ENCODE measurements at places on chromosomes 2 and 18.

DNA sequence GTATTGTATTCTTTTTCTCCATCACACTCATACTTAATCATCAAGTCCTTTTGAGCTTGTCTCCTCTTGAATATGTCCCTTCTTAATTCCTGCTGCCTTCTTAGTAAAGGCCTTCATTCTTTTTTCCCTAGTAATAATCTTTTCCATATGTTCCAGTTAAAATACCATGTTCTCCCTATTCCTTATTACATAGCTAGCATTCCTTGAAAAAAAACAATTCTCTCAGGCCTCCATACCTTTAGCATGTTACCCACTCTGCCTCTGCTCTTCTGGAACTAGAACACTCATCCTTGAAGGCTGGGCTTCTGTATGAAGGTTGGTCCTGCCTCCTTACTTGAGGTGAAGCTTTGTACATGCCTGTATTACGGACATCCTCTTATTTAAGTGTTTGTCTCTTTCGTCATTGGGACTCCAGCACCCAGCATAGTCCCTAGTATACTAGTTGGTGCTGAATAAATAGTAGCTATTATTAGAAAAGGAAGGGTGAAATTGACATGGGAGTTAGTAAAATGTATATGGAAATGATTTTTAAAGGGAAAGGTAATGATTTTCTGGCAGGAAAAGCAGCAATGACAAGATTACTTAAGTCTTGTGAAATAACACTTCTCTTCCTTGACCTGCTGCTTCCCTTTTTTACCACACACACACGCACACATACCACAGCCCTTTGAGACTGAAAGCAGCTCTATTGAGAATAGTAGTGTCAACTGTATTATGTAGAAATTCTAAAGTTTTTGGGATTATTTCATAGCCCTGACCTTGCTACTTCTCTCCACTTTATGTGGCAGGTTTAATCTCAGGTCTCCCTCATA lies 45.6 kb downstream of the REL start:
- no peak for DNase-seq

DNA sequence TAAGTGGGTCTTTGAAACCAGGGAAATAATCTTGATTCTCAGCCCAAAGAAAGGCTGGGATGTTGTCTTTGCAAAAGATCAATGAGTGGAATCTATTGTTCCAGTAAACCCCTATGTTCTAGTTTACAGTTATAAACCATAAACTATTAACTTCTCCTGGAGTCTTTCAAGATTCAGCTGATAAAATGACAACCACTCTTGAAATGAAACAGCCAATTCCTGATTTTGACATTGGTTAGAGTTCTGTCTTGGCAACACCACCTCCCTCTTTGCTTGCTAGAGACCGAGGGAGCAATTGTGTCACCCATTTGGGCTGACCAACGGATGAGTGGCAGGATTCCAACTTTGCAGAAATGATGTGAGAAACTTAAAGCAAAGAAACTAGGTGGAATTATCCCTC lies 746.9 kb downstream of the SLC4A3 start:
- DNase-seq: no peak

DNA sequence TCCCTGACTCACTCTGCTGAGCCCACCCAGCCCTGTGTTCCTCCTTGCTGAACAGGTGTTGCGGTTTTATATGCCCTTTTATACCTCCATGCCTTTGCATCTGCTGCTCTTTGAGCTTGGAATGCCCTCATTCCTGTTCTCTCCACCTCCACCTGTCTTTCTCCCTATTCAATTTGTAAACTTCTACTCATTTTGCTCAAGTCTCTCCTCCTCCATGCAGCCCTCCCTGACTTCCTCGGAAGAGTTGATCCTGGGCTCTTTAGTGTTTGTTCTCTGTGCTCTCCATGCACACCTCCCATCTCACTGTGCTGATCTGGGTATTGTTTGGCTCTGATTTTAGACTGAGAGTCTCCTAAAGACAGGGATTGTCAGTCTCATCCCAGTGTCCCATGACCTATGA lies 7.2 kb upstream of the OTOF start:
- DNase-seq: no peak

GRCh38 chr2:177984749-177985148 lies 87.8 kb downstream of the PDE11A start:
- DNase-seq: no peak

GRCh38 chr2:111967018-111967417 lies 68.6 kb downstream of the MERTK start:
- DNase-seq: no peak

- DNase-seq: no peak
Measured at GRCh38 chr2:71789556-71790204, 336.3 kb downstream of the DYSF start.

GRCh38 chr2:65746931-65747675 lies 314.7 kb upstream of the SPRED2 start:
- DNase-seq: no peak

DNA sequence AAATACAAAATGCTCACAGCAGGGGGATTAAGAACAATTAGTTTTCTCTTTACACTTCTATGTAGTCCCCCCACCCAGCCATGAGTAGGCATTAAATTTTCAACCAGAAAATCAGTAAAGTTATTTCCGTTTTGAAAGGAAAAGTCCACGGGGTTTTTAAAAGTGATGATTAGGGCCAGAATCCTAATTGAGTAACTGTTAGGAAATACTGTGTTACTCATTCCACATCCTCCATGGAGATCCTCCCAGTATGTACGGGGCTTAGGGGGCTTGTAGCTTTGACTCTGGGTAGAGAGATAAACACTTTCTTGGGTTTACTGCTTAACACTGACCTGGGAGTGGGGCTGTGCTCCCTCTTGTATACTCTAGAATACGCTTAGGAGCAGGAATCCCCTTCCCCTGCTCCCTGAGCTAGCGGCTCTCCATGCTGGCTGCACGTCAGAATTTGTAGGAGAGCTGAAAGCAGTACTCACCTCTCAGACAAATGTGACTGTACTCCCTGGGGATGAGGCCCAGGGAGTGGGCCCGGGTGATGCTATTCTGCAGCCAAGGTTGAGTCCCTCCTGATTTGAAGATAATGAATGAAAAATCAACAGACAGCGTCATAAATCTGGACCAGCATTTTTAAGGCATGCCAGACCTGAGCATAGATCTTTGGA lies 100.5 kb downstream of the SLC4A3 start:
- DNase-seq: no peak

- DNase-seq: no peak
Measured at GRCh38 chr18:49527631-49528327, 34.1 kb upstream of the LIPG start.

DNA sequence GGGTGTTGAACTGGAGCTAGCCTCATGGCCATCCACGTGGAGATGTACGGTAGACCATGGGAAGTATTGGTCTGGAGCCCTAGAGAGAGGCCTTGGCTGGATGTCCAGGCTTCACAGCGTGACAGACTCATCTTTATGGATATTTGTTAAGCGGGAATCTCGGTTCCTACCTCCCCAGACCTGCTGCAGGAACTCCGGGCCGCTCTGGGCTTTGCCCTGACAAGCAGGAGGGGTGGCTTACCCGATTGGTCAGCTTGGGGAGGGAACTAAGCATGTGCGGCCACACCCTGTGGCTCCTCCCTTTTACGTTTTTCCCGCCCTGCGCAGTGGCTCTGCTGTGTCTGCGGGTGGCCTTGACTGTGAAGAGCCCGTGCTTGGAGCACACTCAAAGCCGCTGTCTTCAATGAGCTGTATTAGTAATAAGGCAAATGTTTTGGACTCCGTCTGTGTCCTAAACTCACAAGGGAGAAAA lies 52.3 kb downstream of the PAPOLG start:
- DNase-seq: no peak

DNA sequence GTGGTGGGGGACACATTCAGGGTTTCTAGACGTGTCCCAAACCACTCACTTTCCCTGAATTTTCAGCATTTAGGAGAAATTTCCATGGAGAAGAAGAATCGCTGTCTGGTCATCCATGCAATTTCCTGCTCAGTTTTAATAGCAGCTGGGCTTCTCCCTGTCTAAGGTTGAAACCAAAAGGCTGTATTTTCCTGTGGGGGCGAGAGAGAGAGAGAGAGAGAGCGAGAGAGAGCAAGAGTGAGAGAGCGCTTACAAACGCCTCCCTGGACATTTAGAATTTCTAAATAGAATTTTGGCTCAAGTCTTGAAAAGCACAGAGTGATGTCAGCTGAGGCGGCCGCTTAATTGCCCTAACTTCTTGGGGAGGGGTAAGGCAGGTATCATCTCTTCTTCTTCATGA lies 110.8 kb downstream of the SETBP1 start:
- no peak for DNase-seq

DNA sequence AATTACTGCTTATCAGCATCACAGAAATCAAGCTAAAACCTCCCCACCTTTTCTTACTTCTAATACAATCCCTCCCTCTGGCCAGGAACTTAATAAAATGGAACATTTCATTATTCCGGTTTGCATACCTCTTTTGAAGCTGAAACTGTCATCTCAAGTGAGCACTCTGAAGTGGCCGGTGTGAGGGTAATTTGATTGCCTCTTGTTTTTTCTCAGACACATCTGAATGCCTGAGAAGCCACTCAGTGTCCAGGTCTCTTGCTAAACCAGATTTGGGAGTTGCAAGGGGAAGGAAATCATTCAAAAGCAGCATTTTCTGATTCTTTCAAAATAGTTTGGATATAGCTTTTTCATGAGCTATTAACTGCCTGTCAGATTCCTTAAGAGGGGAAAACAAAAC lies 190.3 kb downstream of the C1D start:
- DNase-seq: no peak

GRCh38 chr2:192655916-192656315 lies 461.2 kb upstream of the TMEFF2 start:
- no peak for DNase-seq

- peak; percentile 59 for DNase-seq
Measured at GRCh38 chr2:207123335-207123744, 42.4 kb downstream of the KLF7 start.

DNA sequence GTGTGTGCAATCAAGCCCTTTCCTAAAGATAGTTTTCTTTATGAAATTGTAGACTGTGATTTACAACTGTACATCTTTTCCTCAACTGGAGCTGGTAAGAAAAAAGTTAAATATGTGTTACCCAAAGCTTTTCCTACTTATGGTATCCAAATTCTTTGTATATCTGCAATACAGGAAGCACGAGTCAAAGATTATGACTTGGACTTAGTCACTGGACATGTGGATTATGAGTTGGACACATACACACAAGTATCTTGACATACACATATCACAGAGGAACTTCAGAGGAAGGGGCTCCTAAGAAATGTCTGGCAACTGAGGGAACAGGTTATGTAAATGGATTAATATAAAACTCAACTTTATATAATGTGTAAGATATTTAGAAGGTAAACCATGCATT lies 35.2 kb downstream of the PRELID3A start:
- DNase-seq: no peak

- DNase-seq: no peak
Measured at GRCh38 chr18:7946734-7947377, 379.7 kb downstream of the PTPRM start.

DNA sequence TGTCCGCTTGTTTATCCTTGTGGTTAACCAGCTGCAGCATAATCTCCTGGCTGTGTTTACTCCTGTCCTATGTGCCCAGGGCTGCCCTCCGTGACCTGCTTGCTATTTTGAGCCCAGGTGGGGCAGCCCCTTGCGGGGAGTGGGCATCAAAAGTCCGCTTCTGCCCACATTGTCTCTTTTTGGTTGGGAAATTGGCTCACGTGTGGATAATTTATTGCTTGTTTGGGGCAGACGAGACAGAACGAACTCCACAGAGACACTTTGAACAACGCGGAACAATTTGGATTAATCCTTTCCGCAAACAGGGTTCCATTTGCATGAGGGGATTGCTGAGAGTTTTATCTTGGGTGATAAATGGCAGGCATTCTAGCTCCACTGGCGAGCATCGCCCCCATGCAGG lies 8.1 kb upstream of the CXCR4 start:
- no peak for DNase-seq

DNA sequence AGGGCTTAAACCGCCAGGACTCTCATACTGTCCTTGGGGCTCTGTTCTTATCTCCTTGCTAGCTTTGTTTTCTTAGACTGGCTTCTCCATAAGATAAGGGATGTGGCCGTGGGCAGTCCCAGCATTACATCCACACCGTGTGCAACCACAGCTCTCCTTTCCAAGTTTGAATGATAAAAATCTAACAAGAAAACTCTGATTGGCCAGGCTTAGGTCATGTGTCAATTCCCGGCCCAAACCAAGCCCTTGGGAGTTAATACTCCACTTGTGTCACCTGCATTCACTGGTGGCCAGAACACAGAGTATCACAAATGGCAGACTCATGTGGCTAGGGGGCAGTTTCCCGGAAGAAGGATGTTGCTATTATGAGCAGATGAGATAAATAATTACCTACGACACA lies 43.2 kb upstream of the KDM3A start:
- DNase-seq: no peak

GRCh38 chr18:79581911-79582310 lies 97.7 kb upstream of the CTDP1 start:
- DNase-seq: no peak

DNA sequence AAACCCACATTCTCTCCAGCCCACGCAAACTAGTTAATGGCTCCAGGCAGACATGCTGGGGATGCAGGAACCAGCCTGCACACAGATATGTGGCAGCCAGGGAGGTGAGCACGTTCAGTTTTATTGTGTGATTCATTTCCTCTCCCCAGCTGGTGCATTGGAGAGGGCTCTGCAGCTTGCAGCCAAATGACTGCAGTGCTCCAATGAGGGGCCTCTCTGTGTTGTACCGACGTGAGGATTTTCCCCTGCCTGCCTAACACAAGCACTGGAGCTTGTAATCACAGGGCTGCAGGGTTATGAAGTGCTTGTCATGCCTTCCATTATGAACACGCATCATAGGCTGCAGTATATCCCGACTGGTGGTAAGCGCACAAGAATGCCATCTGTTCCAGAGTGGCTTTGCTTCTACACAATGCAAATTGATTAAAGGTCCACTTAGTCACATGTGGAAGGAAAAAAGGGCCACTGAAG lies 92.3 kb upstream of the THUMPD2 start:
- DNase-seq: no peak

- DNase-seq: no peak
Measured at GRCh38 chr18:4119127-4119648, 335.9 kb downstream of the DLGAP1 start.

DNA sequence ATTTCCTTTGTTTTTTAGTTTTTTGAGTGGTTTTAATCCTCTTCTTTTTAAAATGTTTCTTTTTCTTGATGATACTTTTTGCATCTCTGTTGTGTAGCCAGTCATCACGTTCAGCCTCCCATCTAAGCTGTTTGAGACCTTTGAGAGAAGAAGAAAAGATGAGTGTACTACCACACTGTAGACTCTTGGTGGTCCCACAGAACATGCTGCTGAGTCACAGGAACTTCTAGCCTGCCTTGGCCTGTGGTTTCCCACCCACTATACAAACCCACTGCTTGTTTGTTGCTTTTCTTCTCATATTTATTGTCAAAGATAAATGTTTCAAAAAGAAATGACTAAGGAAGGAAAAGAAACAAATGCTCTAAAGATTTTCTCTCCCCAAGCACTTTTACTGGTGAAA lies 5.5 kb downstream of the CEBPZOS start:
- DNase-seq: peak; percentile 58

- no peak for DNase-seq
Measured at GRCh38 chr2:183031911-183032794, 6.1 kb downstream of the NCKAP1 start.

- no peak for DNase-seq
Measured at GRCh38 chr2:54081574-54081973, 33.8 kb upstream of the ACYP2 start.

GRCh38 chr18:32360682-32361345 lies 109.9 kb downstream of the GAREM1 start:
- DNase-seq: no peak
